ENCODE measurements at places on chromosomes 7 and 10.

GRCh38 chr7:31785101-31785500 lies 98.1 kb downstream of the PPP1R17 start:
- no peak for DNase-seq

GRCh38 chr10:58653139-58653538 lies 140.5 kb downstream of the BICC1 start:
- no peak for DNase-seq

- DNase-seq = no peak
Measured at GRCh38 chr7:135195968-135196629, 15.2 kb downstream of the WDR91 start.

GRCh38 chr7:148210804-148211325 lies 379.7 kb upstream of the C7orf33 start:
- DNase-seq = no peak

- DNase-seq = no peak
Measured at GRCh38 chr7:106824458-106824857, 40.6 kb upstream of the PIK3CG start.

- no peak for DNase-seq
Measured at GRCh38 chr10:71700731-71701368, 18.7 kb downstream of the C10orf105 start.

GRCh38 chr7:30752979-30753378 lies 1.0 kb downstream of the INMT start:
- DNase-seq = no peak

- no peak for DNase-seq
Measured at GRCh38 chr10:112790030-112790429, 160.0 kb upstream of the TCF7L2 start.

DNA sequence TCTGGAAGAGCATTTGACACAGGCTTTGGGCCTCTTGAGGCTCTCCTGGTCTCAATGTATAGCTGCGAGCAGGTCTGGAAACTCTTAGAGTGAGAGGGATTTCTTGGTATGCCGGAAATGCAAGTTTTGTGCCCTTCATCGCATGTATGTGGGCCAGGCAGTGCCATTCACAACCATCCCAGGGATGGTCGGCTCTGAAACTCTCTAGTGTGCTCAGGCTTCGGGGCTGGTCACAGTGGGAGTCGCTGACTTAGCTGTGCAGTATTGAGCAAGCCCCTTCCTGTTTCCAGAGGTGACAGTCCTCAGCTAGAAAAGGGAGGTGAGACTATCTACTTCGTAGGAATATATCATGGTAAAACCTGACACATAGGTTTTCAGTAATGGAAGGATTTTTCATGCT lies 2.0 kb upstream of the AOAH start:
- no peak for DNase-seq

DNA sequence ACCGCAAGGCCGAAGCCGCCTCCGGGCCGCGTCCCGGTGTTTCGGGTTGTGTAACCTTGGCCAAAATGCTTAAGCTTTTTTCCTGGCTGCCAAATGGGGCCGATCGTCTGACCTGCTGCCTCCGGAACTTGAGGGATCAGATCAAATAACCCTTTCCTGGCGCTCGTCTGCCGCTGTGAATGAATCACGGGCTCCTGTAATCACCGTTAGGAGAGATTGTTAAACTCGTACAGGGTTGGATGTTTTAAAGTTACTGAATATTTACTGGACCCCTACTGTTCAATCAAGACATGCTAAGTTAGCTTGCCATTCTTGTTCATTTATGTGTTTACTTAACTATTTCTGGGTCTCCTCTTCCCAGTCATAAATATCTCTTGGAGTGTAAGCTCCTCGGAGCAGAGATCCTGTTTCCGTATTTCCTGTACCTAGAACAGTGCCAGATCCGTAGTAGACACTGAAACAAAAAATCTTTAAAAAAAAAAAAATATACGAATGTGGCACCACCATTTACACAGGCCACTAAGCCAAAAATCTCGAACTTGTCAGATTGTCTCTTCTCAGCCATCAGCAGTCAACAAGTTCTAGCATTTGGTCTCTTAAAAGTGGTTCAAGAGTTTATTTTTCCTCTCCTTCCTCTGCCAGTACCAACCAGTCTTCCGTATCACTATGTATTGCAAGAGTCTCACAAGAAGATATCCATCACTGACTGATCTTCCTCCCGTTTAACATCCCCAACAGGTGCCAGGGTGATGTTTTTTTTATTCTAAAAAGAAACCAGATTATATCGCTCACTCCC lies 650 bp upstream of the TM9SF3 start:
- peak; percentile 40 for DNase-seq

- DNase-seq = no peak
Measured at GRCh38 chr7:149637911-149638565, 135.3 kb downstream of the ZNF467 start.

- no peak for DNase-seq
Measured at GRCh38 chr10:51607463-51607835, 91.9 kb downstream of the CSTF2T start.

GRCh38 chr7:34371922-34372321 lies 286.1 kb upstream of the NPSR1 start:
- DNase-seq = no peak

GRCh38 chr7:12032146-12032545 lies 178.9 kb upstream of the TMEM106B start:
- no peak for DNase-seq

DNA sequence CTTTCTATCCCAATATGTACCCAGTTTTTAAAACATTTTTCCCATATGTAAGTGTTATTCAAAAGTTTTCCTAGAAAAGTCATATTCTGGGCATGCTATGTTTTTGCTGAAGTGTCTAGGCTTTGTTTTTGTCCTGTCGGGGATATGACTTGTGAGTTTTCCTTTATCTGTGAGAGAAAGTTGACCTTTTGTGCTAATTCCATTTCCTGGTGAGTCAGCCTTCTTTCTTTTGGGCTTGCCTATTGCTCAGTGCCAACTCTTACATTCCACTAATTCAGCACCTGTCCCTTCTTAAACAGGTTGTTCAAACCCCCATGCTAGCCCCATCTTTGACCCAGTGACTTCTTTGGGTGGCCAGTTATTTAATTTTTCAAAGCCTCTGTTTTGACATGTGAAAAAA lies 146.2 kb downstream of the AHR start:
- DNase-seq = no peak

- DNase-seq = no peak
Measured at GRCh38 chr7:25012254-25012653, 32.3 kb upstream of the OSBPL3 start.

GRCh38 chr10:49662169-49662830 lies 17.2 kb upstream of the C10orf53 start:
- DNase-seq = no peak

GRCh38 chr10:69456880-69457693 lies 5.8 kb downstream of the TSPAN15 start:
- DNase-seq = no peak

GRCh38 chr7:94509264-94509886 lies at the start of gene CASD1:
Gene CASD1, plus strand, starts transcription at chr7:94509809. Its CDS starts 276 bp downstream, at chr7:94510085.
- peak; percentile 34 for DNase-seq

- no peak for DNase-seq
Measured at GRCh38 chr7:134045716-134046115, 81.4 kb upstream of the LRGUK start.

DNA sequence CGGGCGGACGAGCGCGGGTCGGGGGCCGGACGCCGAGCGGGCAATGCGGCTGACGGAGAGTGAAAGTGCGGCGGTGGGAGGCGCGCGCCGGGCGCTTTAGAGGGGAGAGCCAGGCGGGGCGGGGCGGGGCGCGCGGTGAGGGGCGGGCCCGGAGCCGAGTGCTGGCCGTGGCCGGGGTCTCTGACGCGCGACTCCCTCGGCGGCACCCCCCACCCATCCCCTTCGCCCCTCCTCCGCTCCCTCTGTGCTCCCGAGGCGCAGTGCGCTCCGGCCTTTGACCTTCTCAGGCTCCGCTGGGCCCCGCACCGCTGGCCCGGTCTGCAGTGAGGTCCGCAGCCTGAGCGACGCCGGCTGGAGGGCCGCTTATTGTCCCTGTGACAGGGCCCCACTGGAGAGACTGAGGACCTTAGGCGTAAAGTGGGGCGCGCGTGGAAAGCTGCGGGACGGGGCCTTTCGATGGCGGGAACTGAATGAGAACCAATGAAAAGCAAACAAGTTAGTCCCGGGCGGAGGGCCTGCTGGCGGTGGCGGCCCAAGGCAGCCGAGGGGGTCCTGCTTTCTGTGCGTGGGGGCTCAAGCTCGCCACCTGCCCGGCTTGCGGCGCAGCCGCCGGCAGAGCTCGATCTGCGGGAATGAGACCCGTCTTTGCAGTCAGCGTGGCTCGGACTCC lies at the start of gene CXCL12:
TSS of gene CXCL12 (minus strand) at position 72 of the 670 bp plus-strand sequence. CDS start 92 bp downstream, outside the sequence.
- DNase-seq = no peak

- no peak for DNase-seq
Measured at GRCh38 chr7:108136191-108136688, 6.1 kb upstream of the LAMB4 start.

GRCh38 chr7:102817616-102818573 lies 69.1 kb downstream of the FAM185A start:
- no peak for DNase-seq

- DNase-seq = no peak
Measured at GRCh38 chr10:6813856-6814255, 233.8 kb upstream of the PRKCQ start.

DNA sequence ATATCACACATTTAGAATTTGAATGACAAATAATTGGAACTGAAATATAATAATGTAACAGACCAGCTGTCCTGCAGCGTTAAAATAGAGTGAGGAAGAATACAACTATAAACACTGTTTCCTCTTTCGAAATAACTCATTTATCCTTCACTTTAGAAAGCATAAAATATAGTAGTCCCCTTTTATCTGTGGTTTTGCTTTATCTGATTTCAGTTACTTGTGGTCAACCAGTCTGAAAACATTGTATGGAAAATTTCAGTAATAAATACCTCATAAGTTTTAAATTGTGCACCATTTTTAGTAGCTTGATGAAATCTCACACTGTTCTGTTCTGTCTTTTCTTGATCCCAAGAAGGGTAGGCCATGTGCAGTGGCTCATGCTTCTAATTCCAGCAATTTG lies 31.7 kb downstream of the POLR1F start:
- DNase-seq = no peak

GRCh38 chr10:60114765-60115586 lies 208.6 kb upstream of the CCDC6 start:
- no peak for DNase-seq

GRCh38 chr10:96502561-96503282 lies 11.0 kb downstream of the TLL2 start:
- no peak for DNase-seq

DNA sequence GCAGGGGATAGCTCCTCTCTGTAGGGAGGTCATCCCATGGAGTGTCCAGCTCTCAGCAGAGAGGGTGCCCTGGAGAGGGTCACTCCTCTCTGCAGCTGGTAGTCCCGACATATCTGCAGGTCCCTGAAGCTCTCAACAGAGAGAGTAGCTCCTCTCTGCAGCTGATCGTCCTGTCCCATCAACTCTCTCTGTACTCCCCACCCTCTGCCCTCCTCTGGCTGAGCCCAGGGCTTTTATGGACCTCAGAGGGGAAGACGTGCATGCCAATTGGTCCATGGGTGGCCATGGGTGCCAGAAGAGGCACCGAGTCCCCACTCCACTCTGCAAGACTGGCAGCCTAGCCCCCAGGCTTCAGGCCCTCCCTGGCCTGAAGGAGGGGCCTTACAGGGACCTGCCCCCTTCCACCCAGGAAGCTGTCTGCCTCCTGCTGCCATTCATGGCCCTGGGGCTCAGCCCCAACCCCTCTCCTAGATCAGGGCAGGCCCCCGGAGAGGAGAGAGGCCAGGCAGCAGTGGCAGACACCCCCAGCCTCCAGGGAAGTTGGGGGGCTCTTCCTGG lies 9.0 kb upstream of the BLVRA start:
- no peak for DNase-seq

DNA sequence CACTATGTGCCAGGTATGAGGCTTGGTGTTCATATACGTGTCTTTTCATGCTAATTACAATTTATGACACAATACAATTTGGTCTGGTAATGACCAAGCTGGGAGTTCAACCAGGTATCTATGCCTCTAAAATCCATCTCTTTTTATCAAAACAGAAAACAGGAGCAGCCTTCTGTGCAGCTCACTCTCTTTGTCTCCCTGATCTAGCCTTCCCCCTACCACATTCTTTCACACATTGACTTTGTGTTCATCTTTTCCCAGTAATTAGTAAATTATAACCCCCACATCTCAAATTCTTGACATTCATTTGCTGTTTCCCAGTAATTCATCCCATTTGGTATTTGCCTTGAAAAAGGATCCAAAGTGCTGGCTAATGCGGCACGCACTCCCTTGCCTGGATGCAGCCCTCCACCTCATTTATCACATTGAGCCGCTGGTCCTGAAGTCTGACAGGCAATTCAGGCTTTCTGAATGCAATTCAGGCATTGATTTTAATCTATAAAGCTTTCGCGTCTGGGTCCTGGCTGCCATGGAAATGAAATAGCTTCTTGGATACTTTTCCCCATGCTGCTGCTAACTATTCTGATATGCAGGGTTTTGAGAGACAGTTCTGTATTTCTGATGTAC lies 112.5 kb upstream of the ANKRD1 start:
- DNase-seq = no peak

- peak; percentile 53 for DNase-seq
Measured at GRCh38 chr7:129144095-129144833, at the start of gene TSPAN33. Gene TSPAN33, plus strand, starts transcription at chr7:129144707. Its CDS starts 274 bp downstream, at chr7:129144981.

GRCh38 chr10:68402276-68402675 lies 4.8 kb downstream of the RUFY2 start:
- DNase-seq = no peak

GRCh38 chr7:93171606-93172226 lies 23.5 kb upstream of the SAMD9L start:
- DNase-seq = no peak

DNA sequence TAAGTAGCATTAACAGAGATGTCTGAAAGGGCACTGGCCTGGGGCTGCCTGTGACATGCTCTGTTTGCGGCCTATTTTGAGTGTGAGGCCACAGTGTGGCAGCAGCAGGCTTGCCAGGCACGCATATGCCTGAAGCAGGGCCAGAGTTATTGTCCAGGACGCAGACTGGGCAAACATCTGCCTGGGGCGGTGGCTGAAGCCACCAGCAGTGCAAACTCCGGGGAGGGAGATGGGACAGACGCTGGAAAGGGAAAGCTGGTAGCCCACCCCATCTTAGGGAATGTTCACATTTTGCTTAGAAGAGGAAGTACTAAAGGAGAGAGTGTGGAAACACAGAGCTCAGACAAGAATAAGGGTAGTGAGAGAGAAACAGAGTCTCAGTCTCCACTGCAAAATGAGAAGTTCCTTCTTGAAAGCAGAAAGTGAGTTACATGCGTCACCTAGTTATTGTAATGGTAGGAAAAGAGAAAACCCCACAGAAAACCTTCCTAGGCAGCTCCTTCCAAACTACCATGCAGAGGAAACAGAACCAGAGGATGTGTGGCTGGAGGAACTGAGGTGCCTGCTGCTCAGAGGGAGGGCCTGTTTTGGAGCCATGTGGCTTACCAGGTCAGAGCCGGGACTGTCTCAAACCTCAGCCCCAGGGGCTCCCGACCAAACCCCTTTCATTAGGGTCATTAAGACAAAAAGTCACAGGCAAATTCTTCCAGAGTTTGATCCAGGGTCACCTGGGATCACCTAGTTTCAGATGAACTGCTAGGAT lies 14.5 kb downstream of the AKR1B1 start:
- DNase-seq = no peak

DNA sequence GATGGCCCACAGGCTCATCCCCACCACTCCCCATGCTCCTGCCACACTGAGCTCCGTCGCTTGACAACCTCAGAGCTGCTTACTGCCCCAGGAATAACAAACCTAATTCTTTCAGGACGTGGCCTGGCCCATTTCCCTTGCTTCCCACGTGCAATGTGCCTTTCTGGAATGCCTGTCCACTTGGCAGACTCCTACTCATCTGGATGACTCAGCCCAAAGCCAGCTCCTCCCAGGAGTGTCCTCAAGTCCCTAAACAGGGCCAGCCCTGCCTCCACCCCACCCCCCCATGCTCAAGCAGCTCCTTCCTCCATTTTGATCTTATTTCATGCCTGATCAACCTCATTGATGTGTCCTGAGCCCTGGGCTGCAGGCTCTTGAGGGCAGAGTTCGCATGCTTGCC lies 164.9 kb upstream of the RNF32 start:
- DNase-seq = no peak

Measured in activated T-cell treated with anti-CD3 and anti-CD28 coated beads for 4 hours (primary cell).